Stimulated activated CD8-positive, alpha-beta memory T cell treated with anti-CD3 and anti-CD28 coated beads, Interleukin-7, amount 100 ng/mL, for 24 hours (primary cell): ENCODE measurements at places on chromosomes 6 and 20.

DNA sequence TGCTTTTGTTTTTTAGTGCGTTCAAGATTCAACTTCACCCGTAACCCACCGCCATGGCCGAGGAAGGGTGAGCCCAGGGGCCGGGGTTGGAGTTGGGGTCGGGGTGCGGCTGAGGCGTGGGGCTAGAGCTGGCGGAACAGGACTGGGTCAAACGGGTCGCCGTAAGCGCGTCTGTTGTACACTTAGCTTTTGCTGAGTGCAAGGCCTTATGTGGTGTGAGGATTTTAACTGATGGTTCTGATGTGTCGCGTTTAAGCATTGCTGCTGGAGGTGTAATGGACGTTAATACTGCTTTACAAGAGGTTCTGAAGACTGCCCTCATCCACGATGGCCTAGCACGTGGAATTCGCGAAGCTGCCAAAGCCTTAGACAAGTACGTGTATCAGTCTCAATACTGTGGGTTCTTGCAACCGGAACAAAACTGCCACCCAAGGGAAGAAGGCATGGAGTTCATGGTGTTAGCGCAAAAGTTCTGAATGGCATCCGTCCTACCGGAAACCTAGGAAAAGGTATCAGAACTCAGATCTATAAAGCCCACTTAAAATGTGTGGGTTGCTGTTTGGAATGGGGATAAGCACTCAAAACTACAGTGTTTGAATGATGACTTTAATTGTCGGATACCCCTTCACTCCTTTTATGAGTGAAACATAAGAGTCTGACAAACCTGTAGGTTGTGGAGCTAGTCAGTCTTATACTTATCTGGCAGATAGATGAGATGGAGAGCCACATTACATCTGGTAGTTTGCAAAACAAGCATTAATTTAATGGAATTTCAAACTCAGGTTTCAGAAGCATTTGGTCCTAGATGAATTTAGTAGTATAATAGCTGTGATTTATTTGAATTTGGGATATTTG is 574 bp downstream of the RPS12 start:
- DNase-seq: no peak

GRCh38 chr20:24777746-24778145 is 171.3 kb upstream of the CST7 start:
- DNase-seq: no peak

GRCh38 chr6:39362487-39362865 is 40.0 kb upstream of the KCNK16 start:
- no peak for DNase-seq

GRCh38 chr6:148389917-148390316 is 47.3 kb downstream of the SASH1 start:
- DNase-seq: no peak

- DNase-seq: no peak
Observed at GRCh38 chr6:8557014-8557748, 121.8 kb upstream of the SLC35B3 start.

GRCh38 chr6:74137911-74138310 is 441.9 kb downstream of the CD109 start:
- no peak for DNase-seq

DNA sequence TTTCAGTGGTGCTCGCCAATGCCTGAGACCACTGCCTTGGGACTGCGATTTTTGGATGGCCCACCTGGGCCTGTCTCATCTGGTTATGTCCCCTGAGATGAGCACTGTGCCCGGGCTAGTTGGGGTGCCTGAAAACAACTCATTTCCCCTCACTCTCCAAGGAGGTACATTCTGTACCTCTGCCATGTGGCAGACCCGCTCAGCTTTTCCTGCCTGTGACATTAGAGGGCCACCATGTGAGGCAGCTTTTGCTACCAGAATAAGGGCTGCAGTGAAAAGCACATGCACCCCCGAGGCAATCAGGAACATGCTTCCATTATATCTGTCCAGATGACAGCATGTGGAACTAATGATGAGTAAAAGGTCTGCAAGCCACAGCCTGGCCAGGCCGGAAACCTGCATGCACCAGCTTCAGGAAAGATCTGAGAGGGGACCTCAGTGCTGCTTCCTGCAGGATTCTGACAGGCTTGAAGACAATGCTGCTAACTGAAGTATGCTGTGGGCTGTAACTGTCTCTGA is 11.3 kb upstream of the SRSF6 start:
- DNase-seq: no peak

GRCh38 chr20:21338291-21338690 is 35.2 kb downstream of the XRN2 start:
- DNase-seq: no peak

DNA sequence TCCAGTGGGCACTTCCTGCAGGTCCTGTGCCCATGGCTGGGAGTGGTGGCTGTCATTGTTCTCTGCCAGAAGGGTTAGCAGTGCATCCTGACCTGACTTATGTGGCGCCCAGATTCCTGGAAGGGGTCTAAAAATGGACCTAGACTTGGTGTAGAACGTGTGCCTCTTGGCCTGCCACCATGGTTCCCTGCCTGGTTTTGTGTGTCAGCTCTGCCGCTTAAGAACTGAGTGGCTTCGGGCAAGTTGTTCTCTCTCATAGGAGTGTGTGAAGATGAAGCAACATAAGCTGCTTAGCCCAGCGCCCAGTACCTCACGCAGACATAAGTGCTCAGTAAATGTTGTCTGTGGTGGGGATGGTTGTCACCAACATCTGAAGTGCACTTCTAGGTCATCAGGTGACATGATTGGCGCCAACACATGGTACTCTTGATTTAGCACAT is 52.1 kb downstream of the PTPN1 start:
- no peak for DNase-seq

DNA sequence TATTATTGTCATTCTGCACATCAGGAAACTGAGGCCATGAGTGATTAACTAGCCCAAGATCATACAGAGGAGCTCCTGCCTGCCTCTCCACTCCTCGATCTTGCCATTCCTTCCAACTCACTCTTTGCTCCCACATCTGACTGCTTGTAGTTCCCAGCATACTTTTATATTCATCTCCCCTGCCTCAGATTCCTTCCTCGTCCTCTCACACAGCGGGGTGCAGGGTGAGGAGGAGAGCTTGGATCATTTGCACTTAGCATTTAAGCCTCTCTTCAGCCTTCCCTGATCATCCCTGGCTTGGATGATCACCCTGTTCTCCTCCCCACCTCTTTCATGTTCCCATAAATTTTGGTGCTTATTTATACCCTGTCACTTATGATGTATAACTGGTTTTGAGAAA is 515.1 kb upstream of the SOX4 start:
- DNase-seq: no peak

DNA sequence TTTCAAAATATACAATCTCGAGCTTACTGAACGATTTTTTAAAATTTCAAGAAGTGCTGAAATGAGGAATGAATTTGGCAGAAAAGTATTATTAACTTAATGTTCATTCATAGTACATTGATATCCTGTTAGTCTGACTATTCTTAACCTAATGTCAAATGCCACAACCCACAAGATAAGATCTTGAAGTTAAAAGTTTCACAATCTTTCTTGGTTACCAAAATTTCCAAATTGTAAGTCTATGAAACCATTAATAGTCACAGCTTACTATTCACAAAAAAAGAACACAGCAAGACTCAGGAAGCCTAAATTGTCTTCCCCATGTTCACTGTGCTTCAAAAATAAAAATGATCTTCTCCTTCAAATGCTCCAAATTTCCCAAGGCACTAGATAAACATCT is 71.3 kb downstream of the HACE1 start:
- no peak for DNase-seq

- no peak for DNase-seq
Observed at GRCh38 chr20:59819496-59820203, 113.8 kb downstream of the SYCP2 start.

DNA sequence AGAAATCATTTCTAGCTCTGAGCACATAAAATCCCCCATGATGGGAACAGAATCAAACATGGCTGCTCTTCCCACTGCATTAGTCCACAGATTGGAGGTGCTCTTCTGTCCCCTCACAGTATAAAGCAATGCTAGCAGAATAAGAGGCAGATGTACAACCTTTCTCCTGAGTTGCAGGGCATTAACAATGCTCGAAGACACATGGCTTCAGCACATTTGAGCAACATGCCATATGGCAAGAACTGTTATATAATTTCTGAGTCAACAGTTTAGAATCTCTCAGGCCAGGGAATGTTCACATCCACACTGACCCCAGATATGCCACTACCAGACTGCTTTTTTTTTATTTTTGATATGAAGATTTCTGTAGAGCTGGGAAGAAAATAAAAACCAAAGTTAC is 119.6 kb downstream of the KIF13A start:
- no peak for DNase-seq

- no peak for DNase-seq
Observed at GRCh38 chr20:64222851-64223525, 32.6 kb upstream of the PCMTD2 start.

- no peak for DNase-seq
Observed at GRCh38 chr20:2151858-2152281, 50.2 kb downstream of the STK35 start.

DNA sequence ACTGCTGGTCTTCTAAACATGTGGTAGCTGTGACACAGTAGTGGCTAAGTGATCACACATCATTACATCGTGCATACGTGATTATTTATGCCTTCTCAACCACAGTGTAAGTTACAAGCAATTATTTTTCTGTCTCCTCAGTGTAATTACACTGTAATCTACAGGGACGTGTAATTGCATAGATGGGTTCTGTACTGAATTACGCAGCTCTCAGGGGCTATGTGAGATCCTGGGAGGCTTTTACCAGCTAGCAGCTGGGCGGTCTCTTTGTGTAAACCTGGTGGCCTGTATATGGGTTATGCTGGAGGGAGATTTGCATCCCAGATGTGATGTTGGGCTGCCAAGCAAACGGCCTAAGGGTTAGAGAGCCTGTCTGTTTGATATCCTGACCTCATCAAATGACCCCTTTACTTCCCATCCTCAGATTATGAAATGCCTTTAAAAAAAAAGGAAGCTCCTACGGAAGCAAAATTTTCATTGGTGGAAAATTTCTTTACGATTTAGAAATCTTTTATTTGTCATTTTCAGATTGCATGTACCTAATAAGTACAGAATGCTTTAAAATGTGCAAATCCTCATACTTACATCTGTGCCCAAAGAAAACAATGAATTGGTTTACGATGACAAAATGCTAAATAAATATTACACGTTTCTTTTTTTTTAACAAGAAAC is 402.8 kb upstream of the JAG1 start:
- no peak for DNase-seq

- no peak for DNase-seq
Observed at GRCh38 chr20:20259533-20259932, 108.4 kb upstream of the INSM1 start.

GRCh38 chr6:140485740-140486449 is 1111.4 kb upstream of the CITED2 start:
- DNase-seq: no peak

GRCh38 chr20:45792317-45793118 is 764 bp downstream of the DNTTIP1 start:
- DNase-seq: no peak

- no peak for DNase-seq
Observed at GRCh38 chr6:24078200-24078599, 47.8 kb upstream of the NRSN1 start.

- DNase-seq: peak; percentile 68
Observed at GRCh38 chr20:25407311-25408169, at the start of gene GINS1. Gene GINS1, plus strand, starts transcription at chr20:25407673. Its CDS starts 148 bp downstream, at chr20:25407821.

DNA sequence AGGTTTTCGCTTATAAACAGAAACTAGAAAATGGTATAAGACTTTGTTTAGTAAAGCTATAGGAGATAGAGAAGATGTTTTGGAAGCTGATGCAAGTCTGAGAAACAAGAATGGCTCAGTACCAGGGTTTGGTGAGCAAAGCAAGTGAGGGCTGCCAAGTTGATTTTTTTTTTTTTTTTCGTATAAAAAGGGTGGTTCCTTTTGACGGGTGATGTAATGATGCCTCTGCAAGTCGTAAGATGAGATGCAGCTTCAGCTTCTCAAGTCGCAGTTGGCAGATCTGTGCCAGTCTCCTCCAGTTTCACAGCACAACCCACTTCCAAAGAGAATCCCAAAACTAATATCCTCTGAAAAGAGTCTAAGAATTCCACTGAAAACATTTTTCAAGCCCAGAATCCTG is 252.8 kb upstream of the CDH4 start:
- DNase-seq: no peak

- DNase-seq: no peak
Observed at GRCh38 chr6:33996120-33996475, 149.8 kb downstream of the GRM4 start.

GRCh38 chr20:10313215-10313614 is 94.6 kb downstream of the SNAP25 start:
- DNase-seq: no peak

DNA sequence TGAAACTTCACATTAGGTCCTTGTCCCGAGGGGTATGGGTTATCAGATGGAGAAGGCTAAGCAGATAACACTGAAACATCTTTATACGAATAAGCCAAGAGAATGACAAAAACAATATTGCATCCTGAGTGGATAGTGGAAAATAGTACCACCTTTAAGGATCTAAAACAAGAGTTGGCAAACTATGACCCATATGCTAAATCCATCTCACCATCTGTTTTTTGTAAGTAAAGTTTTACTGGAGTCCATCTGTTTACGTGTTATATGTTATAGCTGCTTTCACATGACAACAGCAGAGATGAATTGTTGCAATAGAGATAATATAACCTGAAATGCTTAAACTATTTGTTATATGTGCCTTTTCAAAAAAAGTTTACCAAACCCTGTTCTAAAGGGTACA is 76.1 kb upstream of the TRDN start:
- DNase-seq: no peak

- DNase-seq: no peak
Observed at GRCh38 chr20:19274412-19275015, 62.1 kb downstream of the SLC24A3 start.

DNA sequence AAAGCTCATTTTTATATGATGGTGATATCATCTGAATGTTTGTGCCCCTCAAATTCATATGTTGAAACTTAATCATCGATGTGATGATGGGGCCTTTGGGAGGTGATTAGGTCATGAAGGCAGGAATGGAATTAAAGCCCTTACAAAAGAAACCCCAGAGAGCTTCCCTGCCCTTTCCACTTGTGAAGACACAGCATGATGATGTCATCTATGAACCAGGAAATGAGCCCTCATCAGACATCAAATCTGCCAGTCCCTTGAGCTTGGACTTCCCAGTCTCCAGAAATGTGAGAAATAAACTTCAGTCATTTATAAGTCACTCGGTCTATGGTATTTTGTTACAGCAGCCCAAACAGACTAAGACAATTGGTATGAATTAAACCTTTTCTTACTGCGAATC is 153.1 kb downstream of the MYB start:
- DNase-seq: no peak

DNA sequence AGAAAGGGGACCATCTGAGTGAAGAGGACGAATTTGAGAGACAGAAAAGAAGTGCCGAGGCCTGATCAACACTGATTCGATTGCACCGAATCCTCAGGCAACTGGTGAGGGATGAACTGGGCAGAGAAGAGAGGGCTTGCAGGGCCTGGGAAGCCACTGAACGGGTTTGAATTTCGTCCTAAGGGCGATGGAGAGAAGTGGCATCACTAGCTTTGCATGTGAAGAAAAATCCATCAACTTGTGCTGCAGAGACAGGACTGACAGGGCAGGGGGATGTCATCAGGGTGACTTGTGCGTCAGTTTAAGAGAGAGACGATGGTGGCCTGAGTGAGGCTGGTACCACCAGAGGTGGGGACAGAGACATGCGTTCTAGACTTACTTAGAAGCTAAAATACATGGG is 73.7 kb upstream of the SLC22A23 start:
- DNase-seq: no peak

GRCh38 chr20:35451295-35451694 is 4.1 kb upstream of the CEP250 start:
- DNase-seq: no peak

- no peak for DNase-seq
Observed at GRCh38 chr6:18062733-18063132, 59.7 kb downstream of the NHLRC1 start.
